Stimulated activated CD8-positive, alpha-beta memory T cell treated with anti-CD3 and anti-CD28 coated beads, Interleukin-4, amount 100 ng/mL, for 24 hours (primary cell): ENCODE measurements at places on chromosomes 11 and 22.

- no peak for DNase-seq
Measured at GRCh38 chr11:118007040-118007439, 20.8 kb downstream of the IL10RA start.

DNA sequence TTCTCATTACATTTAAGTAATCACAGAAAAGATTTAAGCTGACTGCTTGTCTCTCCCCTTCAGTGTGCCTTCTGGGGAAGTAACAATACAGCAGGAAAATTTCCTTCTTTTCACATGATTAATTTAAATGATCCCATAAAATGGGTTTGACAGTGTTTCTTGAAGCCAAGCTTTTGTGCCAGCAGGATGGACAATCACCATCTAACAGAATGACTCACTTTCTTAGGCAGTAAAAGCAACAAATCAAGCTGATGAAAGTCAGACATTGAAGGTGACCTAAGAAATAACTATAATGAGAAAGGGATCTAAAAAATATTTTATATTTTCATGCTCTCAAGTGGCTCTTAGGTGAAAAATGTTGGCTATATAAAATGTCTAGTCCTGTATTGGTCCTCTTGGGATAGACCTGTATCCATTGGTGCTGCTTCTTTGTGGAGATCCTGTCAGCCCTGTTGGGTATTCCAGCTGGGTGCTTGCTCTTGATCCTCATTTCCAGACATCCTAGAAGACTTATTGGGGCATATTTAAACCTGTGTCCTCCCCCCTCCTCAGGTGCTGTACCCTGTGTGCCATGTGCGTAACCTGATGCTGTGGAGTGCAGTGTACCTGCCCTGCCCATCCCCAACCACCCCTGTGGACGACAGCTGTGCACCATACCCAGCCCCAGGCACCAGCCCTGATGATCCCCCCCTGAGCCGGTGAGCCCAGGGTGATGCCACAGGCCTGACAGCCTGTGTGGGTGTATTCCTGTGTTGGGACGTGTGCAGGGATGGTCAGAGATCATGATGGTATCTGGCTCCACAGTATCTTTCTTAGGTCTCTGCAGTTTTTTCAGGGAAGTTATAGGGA is 62.7 kb upstream of the HORMAD2 start:
- DNase-seq: no peak

GRCh38 chr11:46450846-46451477 is 59.4 kb upstream of the CHRM4 start:
- DNase-seq: no peak

- no peak for DNase-seq
Measured at GRCh38 chr11:16612566-16613261, 125.7 kb upstream of the C11orf58 start.

DNA sequence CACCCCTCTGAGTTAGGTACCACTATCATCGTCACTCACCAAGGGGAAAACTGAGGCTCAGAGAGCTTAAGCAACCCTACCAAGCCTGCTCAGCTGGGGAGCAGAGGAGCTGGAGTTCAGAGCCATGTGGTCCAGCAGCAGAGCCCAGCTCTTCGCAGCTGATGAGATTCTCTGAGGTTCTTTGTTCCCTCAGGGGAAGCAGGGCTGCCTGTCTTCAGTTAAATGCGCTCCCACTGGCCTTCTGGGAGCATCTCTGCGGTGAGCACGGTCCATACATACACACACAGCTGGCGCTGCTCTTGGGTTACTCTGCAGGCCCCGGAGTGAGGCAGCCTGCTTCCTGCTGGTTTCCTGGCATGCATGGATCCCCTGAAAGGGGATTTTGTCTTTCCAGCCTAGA is 5.2 kb upstream of the PTGDR2 start:
- no peak for DNase-seq

GRCh38 chr11:102117472-102118113 is 7.3 kb downstream of the YAP1 start:
- DNase-seq: no peak

DNA sequence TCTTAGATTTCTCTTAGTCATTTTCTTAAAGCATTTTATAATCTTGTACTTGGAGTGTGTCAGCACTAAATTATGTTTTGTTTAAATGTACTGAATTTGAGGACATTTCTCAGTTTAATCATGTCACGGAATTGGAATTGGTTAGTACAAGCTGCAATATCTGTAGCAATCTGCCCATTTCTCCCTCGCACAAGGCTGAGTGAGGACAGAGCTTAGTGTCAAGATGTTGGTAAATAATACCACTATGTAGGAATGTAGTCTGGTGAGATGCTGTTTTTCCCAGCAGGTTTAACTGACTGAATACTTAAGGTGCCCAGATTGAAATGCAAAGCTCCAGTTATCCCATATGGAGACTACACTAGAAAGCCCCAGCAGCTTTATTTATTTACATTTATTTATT is 30.6 kb downstream of the SREBF2 start:
- no peak for DNase-seq

- no peak for DNase-seq
Measured at GRCh38 chr11:12119502-12119901, 9.1 kb downstream of the MICAL2 start.

- no peak for DNase-seq
Measured at GRCh38 chr11:76660533-76661305, 9.8 kb downstream of the LRRC32 start.
